ENCODE measurements at places on chromosomes 12 and 14. TPM values are rescaled to one million over a fixed set of nuclear protein-coding genes. Genes with fewer than 3 reads are reported as not detected.

The ZFYVE21 gene
- total RNA-seq, result 17.4 TPM

The FAIM2 gene
- 0.06 TPM for total RNA-seq

The PRH2 gene
- total RNA-seq, result not detected

The AKT1 gene
- total RNA-seq, result 202 TPM

The MGAT4C gene
- not detected for total RNA-seq

The MGST1 gene
- not detected for total RNA-seq

The GPR162 gene
- total RNA-seq, result not detected

The CD163L1 gene
- total RNA-seq, result not detected

The TMEM119 gene
- total RNA-seq, result 0.20 TPM

The ADAMTS20 gene
- not detected for total RNA-seq

All from activated CD8-positive, alpha-beta memory T cell treated with anti-CD3 and anti-CD28 coated beads, Interleukin-2, amount 10 ng/mL, durations not matched to agents 7 days and 5 days (primary cell).